ENCODE measurements at places on chromosomes 12 and 14. TPM values are rescaled to one million over a fixed set of nuclear protein-coding genes. Genes with fewer than 3 reads are reported as not detected.

GRCh38 chr12:122486805-122487426, 13.8 kb downstream of the ZCCHC8 start:
- no peak for DNase-seq

DNA sequence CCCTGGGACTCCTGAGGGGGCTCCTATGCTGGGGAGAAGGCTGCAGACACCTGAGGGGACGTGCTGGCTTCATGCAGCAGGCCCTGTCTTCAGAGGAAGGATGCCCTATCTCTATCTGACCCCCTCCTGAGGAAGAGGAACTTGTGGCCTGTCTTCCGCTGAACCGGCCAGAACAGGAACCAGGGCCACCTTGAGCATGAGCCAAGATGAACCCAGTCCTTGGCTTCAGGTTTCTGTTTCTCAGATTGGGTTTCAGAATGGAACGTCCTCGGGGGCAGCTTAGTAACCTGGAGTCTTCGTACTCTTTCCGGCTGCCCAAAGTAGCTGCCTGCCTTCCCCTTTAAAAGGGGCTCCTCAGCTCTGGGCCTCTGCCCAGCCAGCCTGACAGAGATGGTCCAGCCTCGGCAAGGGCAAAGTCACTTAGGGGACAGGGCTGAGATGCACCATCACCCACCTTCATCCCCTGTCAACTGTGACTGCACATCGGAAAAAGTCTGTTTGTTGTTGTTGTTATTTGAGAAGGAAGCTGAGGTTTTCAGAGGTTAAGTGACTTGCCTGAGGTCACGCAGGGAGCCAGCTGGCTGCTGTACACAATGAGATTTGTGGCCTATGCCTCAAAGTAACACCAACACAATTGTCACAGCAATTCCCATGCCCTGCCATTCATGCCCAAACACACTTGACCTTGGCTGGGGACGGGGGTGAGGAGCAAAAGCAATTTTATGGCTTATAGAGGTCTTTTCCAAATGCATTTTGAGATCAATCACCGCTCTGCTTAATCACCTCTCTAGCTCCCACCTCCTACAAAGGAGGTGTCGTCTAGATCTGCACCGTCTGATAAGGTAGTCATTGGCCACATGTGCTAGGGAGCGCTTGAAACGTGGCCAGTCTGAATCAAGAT, 13.4 kb downstream of the ASB2 start:
- no peak for DNase-seq

GRCh38 chr12:43011383-43011926, 421.9 kb upstream of the PRICKLE1 start:
- no peak for DNase-seq

The GUCY2C gene
- not detected for total RNA-seq

The PLEKHG7 gene
- 0.41 TPM for total RNA-seq

Data from sigmoid colon (tissue), 7 donors.